Activated CD4-positive, alpha-beta T cell treated with anti-CD3 and anti-CD28 coated beads for 24 hours (primary cell): ENCODE measurements at places on chromosomes 2 and 18.

DNA sequence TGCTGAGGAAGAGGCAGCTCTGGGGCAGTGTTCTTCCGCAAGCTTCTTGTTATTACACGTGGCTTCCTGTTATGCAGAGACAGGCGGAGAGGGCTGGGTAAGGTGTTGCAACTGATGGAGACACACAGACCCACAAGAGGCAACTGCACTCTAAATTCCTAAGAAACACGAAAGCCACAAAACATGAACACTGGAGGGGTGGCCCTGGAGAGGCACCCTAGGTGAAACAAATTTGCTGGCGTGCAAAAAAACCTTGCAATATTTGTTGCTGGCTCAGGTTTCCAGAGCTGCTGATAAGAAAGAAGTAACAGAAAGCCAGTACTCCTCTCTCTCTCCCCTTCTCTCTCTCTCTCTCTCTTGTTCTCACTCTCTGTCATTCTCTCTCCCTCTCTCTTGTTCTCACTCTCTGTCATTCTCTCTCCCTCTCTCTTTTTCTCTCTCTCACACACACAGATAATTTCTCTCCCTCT lies 31.8 kb downstream of the ARHGAP25 start:
- DNase-seq: no peak

GRCh38 chr2:207231106-207231865 lies 65.5 kb upstream of the KLF7 start:
- no peak for DNase-seq

DNA sequence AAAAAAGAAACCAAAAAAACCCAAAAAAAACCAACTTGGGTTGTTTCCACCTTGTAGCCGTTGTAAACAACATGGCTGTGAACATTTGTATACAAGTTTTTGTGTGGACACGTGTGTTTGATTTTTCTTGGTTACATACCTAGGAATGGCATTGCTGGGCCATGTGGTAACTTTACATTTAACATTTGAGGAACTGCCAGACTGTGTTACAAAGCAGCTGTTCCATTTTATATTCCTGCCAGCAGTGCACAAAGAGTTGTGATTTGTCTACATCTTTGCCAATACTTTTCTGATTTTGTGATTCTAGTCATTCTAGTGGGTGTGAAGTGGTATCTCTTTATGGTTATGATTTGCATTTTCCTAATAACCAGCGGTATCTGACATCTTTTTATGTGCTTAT lies 22.5 kb downstream of the LPIN1 start:
- no peak for DNase-seq

- DNase-seq: no peak
Observed at GRCh38 chr2:41521211-41521610, 526.6 kb upstream of the PKDCC start.
